Cardiac fibroblast (primary cell): ENCODE measurements at places on chromosomes 2 and 18.
A peak's percentile ranks its signal among the peaks of the same experiment; 100 is the strongest.

DNA sequence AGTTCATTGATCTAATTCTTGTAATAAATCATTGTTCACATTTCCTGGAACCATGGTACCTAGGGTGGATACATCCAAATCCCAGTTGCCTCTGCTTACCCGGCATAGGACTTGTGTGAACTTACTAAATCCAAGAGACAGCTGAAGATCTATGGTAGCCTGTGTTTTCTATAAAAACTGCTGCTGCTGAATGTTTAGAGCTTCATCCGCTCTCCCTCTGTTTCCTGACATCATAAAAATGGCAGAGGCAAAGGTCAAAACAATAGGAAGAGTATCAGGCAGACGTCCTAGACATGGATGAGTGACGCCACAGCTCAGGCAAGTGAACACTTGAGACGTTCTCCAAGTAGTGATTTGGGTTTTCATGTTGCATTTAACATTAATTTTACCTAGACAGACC is 258.3 kb downstream of the ALPK2 start:
- DNase-seq = no peak

DNA sequence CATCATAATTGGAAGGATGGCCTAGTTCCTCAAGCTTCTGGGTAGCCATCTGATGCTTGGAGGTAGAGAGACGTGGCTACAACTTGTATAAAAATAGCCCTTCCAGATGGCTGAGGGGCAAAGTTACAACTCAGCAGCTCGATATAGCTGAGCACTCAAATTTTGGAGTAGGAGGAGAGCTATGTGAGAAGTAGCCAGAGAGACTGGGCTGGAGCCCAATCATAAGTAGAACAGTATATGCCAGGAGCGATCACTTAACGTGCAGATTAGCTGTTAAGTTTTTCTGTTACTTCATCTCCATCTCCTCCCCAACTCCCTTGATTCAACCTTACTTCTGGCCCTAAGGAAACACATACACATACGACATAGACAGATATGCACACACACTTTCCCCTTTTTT is 28.8 kb downstream of the CNRIP1 start:
- no peak for DNase-seq

- no peak for DNase-seq
Observed at GRCh38 chr18:76376668-76377358, 118.2 kb downstream of the ZNF516 start.

- DNase-seq = peak; percentile 28
Observed at GRCh38 chr2:54955358-54956110, 94.7 kb downstream of the RTN4 start.

GRCh38 chr2:44972771-44973535 is 31.5 kb downstream of the SIX3 start:
- DNase-seq = no peak

DNA sequence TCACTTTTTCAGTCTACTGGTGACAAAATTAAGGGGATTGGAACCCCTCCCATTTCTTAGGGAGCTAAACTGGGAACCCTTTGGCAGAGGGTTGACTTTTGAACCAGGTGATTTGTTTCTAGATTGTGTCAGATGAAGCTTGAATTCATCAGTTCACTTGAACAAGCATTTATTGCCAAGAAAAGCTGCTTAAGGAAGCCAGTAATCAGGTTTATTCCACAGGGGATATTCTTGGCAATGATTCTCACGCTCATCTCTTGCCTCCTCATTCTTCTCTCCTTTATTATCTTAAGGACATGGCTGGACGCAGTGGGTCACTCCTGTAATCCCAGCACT is 101.0 kb downstream of the ALPK2 start:
- DNase-seq = peak; percentile 43

DNA sequence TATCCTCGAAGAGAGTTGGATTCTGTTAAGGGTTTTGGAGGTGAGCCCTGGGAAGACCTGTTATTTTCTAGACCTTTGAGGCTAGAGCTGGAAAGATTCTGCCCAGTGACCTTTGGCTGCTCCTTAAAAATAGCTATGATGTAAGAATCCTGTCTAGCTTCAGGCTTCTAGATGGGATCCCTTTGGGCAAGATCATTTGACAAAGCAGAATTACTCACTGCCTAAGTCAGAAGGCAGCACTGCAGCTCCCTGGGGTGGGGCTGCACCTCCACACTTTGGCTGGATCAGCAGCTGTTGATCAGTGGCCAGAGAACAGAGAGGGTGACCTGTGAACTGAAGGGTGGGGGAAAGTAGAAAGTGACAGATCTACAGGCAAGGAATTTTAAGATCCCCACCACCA is 103.8 kb downstream of the ASAP2 start:
- peak; percentile 88 for DNase-seq

DNA sequence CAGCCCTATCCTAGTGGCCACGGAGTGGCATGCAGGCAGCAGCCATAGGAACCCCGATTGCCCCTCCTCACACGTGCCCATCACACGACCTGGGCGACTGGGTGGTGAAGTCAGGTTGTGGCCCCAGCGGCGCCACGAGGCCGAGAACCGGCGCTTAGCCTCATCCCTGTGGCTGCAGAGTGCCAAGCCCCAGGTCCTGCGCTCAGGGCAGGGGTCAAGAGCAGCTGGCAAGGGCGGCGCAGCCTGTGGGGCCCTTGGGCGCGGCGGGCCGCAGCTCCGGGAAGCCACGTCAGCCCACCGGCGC is 73.3 kb downstream of the RPIA start:
- no peak for DNase-seq

DNA sequence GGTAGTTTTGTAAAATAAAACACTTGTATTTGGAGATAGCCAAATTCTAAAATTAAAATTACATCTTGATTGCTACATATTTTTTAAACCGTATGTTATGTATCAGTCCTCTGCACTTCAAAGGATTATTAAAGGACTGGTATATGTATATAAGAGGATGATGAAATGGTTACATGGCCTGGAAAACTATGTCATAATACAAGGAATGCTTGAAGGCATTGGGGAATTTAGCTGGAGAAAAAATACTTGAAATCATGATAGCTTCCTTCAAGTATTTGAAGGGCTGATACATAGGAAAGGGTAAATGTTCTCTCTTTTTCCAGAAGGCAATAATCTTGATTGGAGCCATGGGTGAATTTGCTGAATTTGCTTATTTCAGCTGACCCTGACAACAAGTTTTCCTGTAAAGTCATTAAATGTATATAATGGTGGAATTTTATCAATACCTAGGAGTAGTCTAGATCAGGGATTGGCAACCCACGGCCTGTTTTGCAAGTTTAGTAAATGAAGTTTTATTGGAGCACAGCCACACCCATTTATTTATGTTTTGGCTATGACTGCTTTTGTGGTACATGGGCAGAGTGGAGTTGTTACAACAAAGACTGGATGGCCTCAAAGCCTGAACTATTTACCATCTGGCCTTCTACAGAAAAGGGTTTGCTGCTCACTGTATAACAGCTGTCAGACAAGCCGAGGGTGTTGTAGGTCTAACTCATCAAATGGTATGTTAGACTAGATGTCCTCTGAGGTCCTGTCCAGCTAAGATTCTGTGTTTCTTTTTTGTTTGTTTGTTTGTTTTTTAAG is 34.4 kb downstream of the ACYP2 start:
- DNase-seq = peak; percentile 40

DNA sequence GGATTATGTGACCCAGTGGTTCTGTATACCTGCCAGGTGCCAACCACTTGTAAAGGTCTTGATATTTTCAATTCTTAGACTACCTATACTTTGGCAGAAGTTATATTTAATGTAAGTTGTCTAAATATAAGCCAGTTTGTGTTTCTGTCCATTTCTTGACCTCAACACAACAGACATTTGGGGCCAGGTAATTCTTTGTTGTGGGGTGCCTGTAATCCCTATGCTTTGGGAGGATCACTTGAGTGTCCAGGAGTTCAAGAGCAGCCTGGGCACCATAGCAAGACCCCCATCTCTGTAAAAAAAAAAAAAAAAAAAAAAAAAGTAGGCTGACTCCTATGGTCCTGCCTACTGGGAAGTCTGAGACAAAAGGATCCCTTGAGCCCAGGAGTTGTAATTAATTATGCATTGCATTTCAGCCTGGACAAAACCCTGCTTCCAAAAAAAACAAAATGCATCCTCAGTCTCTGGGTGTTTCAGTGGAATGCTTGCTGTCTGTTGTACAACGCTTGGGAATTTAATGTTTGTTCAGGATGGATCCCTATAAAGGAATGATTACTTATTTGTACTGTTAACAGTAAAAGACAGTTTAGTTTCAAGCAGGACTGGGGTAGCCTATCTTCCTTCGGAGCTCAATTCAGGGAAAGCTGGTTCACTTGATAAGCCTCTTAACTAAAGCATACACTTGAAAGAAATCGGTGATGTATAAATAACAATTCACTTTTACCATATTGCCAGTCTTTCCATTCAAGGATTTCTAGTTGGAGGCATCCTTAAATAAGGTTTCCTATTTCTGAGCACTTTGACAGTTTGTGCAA is 3.4 kb downstream of the RPS27A start:
- DNase-seq = no peak

DNA sequence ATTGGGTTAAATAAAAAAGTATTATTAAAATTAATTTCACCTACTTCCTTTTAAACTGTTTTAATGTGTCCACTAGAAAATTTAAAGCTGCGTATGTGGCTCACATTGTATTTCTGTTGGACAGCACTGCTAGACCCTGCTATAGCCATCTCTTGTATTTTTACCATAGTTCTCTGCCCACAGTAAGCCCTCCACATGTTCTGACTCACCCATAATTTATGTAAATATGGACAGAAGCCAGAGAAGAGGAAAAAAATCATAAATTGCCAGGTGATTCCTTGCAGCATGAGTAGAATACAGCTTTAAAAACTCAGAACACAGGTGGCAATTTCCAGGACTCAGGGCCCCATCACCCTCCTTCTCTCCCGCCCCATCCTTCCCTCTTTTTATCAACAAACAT is 142.4 kb upstream of the MEX3C start:
- peak; percentile 42 for DNase-seq

GRCh38 chr18:58540381-58540943 is 88.4 kb downstream of the ALPK2 start:
- DNase-seq = no peak

DNA sequence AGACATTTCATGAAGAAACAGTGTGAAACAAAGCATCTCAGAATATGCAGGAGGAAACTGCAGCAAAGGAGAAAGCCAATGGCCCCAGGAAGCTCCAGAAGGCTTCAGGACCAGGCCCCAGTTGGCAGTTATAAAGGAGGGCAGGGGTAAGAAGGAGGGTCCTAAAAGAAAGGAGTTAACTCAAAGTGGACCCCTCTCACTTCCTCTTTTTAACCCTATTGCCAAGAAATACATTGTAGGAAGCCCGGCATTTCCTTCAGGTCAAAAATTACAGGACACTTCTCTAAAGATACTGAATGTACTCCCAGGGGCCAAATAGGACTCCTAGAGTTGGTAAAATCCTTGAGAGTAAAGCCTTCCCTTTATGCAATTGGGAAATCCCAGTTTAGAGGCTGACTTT is 77.1 kb upstream of the TGFA start:
- no peak for DNase-seq

DNA sequence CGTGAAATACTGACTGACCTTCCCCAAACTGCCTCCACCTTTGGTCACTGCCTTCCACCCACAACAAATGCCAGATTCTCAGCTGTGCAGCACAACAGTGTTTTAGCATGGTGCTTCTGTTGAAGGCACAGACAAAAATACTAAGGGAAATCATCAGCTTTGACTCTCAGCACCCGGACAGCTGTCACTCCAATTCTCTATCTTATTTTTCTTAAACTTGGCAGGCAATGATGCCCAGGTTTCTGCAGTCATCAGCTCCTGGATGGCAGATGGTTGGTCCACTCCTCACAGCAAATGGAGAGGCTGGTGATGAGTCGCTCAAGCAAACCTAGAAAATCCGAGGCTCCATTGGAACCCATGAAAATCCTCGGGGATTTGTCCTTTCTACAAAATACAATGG is 2.9 kb upstream of the FAM124B start:
- no peak for DNase-seq

GRCh38 chr2:174007010-174007409 is 41.8 kb upstream of the SP3 start:
- DNase-seq = no peak

- DNase-seq = peak; percentile 60
Observed at GRCh38 chr2:54977149-54977548, 73.1 kb downstream of the RTN4 start.

GRCh38 chr2:124542932-124543640 is 518.0 kb downstream of the CNTNAP5 start:
- no peak for DNase-seq

DNA sequence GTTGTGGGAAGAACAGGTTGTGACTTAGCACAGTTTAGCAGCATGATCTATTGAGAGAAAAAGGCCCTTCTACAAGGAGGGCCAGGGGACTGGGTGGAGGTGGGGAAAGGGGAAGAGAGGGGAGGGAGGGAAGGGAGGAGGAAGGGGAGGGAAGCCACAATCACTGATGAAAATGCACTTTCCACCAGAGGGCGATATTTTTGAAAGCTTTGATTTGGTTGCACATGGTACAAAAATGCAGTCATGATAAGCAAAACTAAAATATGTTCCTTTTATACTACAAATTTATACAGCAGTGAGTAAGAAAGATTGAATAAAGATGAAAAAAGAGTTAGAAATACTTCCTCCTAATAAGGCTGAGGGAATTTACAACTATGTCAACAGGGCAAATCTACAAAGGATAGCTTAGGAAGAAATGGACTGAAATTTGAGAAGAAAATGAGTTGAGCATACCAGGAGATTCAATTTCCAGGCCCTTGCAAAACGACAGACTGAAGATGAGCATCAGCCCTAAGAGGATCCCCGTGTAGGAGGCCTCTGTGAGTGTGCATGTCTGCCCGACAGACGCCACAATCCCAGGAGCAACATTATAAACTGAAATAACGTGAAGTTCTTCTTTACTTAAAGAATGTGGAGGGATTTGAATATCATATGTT is 17.2 kb downstream of the SH3YL1 start:
- peak; percentile 77 for DNase-seq

GRCh38 chr18:8011906-8012305 is 444.8 kb downstream of the PTPRM start:
- DNase-seq = no peak

DNA sequence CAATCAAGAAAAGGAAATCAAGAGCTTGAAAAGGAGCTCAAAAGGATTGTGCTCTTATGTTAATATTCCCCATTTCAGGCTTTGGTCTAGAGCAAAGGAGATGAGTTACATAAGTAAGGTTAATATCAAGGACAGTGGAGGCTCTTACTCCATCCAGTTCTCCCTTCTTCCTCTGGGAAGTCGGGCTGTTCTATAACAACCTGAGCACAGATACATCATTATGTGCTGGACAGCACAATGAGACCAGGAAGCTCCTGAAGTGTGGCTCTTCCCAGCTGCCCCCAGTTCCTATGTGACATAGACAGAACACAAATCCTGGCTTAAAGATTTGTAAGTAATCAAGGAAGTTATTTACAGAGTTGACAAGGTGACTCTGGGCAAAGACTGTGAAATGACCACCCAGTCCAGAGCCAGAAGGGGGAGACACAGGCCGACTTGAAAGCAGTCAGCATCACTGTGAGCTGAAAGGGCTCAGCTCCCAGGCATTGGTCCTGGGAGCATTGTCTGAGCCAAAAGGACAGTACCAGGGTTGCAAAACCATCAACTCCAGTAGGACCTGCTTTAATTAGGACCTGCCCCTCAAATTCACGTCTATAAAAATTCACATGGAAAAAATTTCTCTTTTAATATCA is 917.6 kb upstream of the ACVR2A start:
- DNase-seq = peak; percentile 89

GRCh38 chr2:128437204-128437565 is 118.5 kb upstream of the HS6ST1 start:
- DNase-seq = no peak

- DNase-seq = no peak
Observed at GRCh38 chr2:74079522-74080341, 68.0 kb downstream of the BOLA3 start.

- DNase-seq = no peak
Observed at GRCh38 chr2:191320881-191321280, 75.7 kb downstream of the MYO1B start.

GRCh38 chr18:46311491-46311890 is 207.3 kb downstream of the HAUS1 start:
- no peak for DNase-seq
